Cerebellum (tissue), 4 donors: ENCODE measurements at places on chromosomes 7 and 10.

DNA sequence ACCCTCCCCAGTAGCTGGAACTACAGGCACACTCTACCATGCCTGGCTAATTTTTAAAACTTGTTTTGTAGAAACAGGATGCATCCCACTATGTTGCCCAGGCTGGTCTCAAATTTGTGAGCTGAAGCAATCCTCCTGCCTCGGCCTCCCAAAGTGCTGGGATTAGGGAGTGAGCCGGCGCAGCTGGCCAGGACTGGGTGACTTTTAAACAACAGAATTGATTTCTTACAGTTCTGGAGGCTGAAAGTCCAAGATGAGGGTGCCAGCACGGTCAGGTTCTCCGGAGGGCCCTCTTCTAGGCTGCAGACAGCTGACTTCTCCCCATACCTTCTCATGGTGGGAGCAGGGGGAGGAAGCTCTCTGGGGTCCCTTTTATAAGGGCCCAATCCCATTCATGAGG is 75.2 kb upstream of the CHST15 start:
- DNase-seq: no peak

- no peak for DNase-seq
Measured at GRCh38 chr7:47375121-47375938, 206.6 kb downstream of the TNS3 start.

DNA sequence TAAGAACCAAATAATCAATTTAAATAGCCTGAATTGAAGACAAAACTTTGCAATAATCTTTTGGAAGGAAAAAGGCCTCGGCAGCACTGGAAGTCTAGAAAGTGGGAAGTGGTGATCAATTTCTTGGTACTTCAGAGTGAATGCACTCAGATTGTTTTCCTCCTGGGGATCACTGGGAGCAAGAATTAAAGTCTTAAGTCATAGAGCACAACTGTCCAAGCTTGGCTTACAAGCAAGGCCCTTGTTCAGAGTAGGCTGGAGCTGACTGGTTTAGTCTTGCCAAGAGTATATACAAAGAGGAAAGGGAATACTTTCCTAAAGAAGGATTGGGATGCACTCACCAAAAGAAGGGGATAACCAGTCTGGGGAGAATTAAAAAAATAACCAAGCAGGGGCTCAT is 637.1 kb downstream of the CCSER2 start:
- DNase-seq: no peak

GRCh38 chr10:47409171-47409865 is 25.2 kb upstream of the ZNF488 start:
- no peak for DNase-seq
